Stimulated activated CD4-positive, alpha-beta T cell treated with anti-CD3 and anti-CD28 coated beads, Interleukin-4, amount 100 ng/mL, for 4 hours (primary cell): ENCODE measurements at places on chromosomes 12 and 14.

DNA sequence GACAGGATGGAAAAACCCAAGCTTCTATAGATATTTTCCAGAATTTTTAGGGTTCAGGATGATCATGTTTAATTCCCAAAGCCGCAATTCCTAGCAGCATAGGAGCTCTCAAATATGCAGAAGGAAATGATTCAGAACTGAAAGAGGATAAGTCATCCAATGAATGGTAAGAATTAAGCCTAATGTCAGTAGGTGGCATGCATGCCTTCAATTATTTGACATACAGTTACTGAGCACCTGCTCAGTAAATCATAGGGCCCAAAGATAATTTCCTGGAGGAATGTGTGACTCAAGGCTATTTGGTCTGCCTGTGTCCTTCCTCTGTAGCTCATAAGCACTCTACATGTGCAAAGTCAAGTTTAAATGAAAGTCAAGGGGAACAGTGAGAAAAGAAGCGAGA lies 116.8 kb upstream of the SLC38A4 start:
- no peak for DNase-seq

- no peak for DNase-seq
These were observed 55.9 kb downstream of the FERMT2 start for GRCh38 chr14:52895000-52895399.

DNA sequence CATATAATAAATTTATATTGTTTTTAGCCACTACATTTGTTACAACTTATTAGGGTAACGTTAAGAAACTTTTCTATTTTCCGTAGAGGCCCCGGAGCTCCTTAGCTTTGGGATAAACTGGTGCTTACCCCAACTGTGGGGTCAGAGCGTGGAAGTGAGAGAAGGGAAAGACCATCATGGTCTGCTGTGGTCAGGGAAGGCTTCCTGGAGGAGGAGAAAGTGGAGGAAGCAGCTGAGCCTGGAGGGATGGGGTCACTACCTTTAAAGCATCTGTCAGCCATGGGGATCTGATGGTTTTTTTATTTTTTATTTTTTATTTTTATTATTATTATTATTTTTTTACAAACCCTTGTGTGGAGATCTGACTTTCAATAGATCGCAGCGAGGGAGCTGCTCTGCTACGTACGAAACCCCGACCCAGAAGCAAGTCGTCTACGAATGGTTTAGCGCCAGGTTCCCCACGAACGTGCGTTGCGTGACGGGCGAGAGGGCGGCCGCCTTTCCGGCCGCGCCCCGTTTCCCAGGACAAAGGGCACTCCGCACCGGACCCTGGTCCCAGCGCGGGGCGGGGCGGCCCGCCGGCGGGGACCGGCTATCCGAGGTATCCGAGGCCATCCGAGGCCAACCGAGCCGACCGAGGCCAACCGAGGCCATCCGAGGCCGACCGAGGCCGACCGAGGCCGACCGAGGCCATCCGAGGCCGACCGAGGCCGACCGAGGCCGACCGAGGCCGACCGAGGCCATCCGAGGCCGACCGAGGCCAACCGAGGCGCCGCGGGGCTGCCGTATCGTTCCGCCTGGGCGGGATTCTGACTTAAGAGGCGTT lies 1101.2 kb upstream of the TMEM132C start:
- DNase-seq = peak; percentile 74

DNA sequence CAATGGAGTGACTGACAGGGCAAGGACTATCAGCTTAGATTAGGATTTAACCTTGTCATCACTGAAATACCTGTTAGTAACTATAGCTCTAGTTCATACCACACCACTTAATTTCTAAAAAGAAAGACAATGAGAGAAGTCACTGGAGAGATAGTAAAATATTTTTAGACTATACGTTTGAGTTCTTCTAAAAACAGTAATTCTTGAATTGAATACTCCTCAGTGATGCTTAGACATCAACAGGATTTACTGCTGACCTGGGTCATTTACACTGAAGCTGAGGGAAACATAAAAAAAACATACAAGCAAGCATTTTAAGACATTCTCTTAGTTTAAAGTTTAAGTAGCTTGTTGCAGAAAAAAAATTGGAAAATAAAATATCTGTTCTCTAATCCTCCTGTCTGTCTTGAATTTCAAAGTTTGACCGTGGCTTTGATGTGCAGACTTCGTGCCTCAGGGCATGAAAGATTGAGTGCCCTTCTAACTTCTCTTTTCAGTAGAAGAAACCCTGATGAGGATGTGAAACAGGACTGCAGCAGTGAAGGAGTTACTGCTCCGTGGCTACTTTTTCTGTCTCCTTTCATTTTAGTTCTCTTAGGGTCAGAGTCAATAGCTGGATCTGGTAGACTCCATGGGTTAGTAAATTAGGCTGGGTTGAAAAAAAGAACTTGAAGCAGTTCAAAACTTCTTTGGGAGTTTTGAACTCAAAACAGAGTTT lies 172.2 kb downstream of the PTPRO start:
- no peak for DNase-seq

- DNase-seq = no peak
These were observed 258.6 kb upstream of the TMEM132C start for GRCh38 chr12:128008341-128008740.

DNA sequence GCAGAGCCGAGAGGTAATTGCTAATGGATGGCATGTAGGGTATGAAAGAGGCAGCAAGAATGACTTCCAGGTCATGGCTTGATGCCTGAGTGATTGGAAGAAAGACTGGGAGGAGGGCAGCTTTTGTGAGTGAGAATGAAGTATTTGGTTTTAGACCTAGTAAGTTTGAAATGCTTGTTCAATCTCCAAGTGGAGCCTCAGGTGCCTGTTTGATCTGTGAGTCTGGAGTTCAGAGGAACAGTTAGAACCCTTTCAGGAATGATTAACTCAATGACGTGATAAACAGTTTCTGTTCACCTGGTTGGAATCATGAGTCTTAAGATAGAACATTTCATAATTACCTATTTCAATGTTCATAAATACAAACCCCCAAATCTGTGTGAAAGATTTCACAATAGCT lies 10.4 kb downstream of the KCNJ8 start:
- DNase-seq = no peak

GRCh38 chr12:79652521-79652920 lies 38.2 kb downstream of the PAWR start:
- DNase-seq = no peak

DNA sequence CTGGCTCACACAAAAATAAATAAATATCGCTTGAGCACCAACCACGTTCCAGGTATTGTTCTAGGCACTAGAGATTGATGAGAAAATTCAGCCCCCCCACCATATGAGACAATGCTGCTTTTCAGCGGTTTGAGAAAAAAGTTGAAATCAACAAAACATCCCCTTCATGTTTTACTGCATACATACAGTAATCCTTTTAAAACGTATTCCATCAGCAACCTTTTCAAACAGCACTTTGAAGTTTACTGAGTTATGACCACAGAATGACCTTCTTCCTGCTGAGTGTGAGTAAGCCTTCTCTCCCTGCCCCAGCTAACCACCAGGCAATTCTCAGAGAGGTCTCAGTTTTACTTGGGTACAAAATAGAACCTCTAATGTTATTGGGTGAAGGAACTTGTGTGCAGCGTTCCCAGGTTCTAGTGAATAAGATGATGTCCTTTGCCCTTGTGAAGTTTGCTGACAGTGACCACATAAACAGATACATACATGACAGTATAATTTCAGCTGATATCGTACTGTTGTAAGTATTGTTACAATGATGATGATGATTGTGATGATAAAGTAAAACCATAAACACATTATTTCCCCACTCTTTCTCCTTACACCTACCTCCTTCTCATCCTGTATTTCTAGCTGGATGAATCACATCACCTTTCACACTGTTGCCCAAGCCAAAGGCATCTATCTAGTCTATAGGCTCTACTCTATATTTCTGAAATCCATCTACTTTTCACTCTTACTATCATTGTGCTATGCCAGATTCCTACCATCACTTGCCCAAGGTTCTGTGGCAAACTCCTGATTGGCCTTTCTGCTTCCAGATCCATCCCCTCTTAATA lies 124.4 kb upstream of the KRR1 start:
- DNase-seq = no peak

DNA sequence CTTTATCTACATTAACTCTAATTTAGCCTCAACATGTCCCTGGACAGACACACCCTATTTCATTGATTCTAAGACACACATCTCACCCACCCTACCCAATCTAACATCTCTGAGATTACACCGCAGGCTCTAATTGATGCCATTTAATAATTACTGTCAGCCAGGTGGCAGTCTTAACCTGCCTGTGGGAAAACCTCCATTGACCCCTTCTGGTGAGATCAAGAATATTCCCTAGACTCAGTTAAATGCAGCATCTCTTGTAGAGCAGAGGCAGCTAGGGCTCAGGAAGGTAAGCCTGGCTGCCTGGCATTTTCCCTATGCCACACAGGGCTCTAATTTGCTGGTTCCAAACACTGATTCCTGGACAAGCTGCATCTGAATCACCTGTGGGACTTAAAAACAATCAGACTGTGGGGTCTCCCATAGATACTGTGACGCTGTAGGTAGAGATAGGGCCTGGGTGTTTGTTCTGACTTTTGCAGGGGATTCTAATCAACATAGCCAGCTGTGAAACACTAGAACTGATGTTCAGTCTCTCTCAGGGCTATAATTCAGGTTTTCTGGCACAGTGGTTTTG lies 14.3 kb downstream of the MCRS1 start:
- no peak for DNase-seq

DNA sequence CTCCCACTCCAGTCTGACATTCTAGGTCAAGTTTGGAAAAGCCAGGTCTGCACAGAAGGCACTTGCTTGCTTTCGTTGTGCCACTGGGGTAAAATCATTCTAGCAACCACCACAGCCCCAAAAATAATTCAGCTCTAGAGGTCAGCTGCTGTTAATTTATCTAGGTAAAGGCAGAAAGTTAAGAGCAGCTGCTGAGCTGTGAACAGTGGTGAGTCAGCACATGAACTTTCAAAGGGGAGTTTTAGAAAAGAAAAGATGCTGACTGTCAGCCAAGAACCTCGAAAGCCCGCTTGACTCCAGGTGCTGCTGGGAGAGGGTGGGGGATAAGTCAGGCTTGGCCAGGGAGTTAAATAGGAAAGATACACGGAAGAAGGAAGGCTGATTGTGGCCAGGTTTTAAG lies 12.7 kb downstream of the CCDC197 start:
- DNase-seq = no peak

- DNase-seq = no peak
These were observed 259.8 kb downstream of the NUAK1 start for GRCh38 chr12:105878964-105879363.

DNA sequence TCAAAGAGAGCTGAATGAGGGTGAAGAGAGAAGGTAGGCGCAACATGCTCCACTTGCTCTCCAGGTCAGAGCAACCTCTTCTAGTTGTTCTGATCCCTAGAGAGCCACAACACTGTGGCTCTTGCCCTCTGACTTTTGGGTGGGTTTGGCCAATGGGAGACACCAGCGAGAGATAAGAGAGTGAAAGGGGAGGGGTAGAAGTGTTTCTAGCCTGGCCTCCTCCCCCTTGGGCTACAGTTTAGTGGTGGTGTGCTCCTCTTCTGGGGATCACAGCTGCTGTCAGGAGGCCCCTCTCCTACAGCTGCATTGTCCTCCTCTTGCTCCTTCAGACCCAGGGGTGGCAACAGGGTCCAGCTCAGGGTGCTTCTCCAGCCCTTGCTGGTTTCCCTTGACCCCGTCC lies 454.8 kb downstream of the FUT8 start:
- DNase-seq = no peak

GRCh38 chr12:46389031-46389616 lies 16.6 kb upstream of the SLC38A2 start:
- no peak for DNase-seq

- DNase-seq = no peak
These were observed 3.5 kb downstream of the C12orf75 start for GRCh38 chr12:105334001-105334400.

DNA sequence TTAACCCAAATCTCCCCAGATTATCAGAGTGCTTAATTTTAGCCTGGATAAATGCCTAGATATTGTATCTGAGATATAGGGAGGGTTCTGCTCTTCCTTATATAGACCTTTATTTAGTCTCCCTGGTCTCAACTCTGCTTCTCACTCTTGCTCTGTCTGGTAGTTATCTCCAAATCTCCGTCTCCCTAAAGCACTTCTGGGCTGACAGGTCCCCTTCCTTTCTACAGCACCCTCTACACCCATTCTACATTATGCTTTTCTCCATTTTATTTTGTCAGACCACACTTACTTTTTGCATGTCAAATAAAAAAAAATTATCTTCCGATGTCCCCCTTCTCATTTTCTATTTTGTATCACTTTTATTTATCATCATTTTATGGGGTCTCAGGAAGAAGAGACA lies 2.0 kb upstream of the ERC1 start:
- DNase-seq = no peak

- no peak for DNase-seq
These were observed 8.6 kb downstream of the WDR89 start for GRCh38 chr14:63632932-63633514.

DNA sequence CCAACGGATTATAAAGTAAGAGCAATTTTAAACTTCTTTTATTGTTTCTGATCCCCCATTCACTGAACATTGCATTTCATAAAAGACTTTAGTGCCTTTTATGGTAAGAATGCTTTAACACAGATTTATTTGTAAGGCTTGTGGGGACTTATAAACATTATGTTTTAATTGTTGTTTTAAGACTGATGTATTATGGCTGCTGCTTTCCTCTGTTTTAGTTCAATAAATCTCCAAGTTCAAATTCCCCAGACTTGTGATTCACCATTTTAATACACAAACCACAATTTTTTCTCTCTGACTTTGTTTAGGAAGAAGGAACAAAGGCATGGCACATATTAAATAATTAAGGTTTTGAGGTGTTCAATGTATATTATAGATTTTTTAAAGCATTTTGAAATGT lies 753.3 kb downstream of the SLC6A15 start:
- no peak for DNase-seq

DNA sequence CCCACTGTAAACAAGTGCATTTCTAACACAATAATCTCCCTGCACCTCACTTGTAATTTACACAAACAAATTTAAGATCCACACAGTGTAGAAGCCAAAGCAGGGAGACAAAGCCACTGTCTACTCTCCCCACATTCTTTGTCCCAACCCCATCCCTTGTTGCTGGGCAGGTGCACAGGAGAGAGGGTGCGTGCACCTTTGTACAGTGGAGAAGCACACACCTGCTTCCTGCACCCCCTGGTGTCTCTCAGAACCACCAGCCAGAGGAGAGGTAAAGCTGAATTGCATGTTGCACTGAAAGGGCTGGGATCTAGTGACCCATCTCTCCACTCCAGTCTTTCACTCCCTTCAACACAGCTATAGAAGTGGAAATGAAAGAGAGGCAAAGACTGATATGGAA lies 51.4 kb upstream of the IFNG-AS1 start:
- no peak for DNase-seq

- DNase-seq = no peak
These were observed 224.2 kb upstream of the PWP1 start for GRCh38 chr12:107461222-107461975.

GRCh38 chr14:99427632-99428300 lies 52.9 kb downstream of the SETD3 start:
- no peak for DNase-seq

DNA sequence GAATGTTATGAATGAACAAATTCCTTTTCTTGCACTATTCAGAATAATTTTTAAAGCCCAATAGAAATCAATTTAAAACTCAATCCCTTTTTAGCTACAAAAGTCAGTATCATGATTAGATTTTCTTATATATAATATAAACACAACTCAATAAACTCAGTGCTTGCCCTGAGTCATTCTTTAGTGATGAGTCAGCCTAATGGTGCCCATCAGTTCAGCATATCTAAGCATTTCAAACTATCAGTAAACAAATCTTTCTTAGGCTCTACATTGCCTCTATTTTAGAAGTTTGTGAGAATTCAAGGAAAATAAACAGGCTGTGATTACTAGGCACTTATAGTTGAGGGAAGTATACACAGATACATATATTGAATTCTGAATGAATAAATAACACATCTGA lies 179.6 kb downstream of the NELL2 start:
- no peak for DNase-seq
